Caudate nucleus (tissue), 63 donors: ENCODE measurements at places on chromosomes 1 and 21.
A peak's percentile ranks its signal among the peaks of the same experiment; 100 is the strongest.

DNA sequence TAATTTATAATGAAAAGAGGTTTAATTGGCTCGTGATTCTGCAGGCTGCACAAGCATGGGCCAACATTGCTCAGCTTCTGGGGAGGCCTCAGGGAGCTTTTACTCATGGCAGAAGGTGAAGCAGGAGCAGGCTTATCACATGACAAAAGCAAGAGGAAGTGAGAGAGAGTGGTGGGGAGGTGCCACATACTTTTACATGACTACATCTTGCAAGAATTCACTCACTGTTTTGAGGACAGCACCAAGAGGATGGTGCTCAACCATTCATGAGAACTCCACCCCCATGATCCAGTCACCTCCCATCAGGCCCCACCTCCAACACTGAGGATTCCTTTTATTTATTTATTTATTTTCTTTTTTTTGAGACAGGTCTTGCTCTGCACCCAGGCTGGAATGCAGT is 5.5 kb upstream of the PLEKHM2 start:
- no peak for DNase-seq

- DNase-seq, result no peak
Observed at GRCh38 chr1:215748431-215748830, 181.3 kb downstream of the KCTD3 start.

GRCh38 chr1:11550664-11551283 is 71.8 kb downstream of the DISP3 start:
- DNase-seq, result no peak

- no peak for DNase-seq
Observed at GRCh38 chr21:42080788-42081083, 9.6 kb downstream of the UMODL1 start.

DNA sequence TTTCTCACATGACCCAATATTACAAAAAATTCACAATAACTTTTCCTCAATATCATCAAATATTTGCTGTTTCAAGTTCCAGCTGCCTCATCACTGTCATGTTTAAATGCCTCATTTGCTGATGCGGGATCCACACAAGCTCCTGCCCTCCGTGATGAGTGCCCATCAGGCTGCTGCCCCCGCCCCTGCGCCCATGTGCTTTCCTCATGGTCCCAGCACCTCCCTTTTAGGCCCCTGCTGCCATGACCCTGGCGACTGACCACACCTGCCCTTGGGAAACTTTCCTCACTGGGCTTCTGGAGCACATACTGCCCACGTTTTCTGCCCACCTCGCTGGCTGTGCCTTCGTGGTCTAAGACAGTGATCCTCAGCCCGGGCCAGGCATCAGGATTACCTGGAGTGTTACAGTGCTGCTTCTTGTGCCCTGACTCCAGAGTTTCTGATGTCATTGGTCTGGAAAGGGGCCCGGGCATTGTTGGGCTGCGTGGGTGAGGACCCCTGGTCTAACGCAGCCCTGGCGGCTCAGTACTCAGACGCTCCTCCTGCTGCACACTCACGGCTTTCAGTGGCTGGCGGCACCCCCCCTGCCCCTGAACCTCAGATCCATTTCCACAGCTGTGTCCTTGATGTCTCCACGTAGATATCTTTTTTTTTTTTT is 20.5 kb downstream of the PLEKHM2 start:
- no peak for DNase-seq

- DNase-seq, result no peak
Observed at GRCh38 chr1:12554521-12555305, 63.3 kb downstream of the DHRS3 start.

GRCh38 chr1:6962478-6962995 is 177.3 kb downstream of the CAMTA1 start:
- DNase-seq, result no peak

GRCh38 chr21:25342816-25343215 is 264.5 kb downstream of the MRPL39 start:
- no peak for DNase-seq

DNA sequence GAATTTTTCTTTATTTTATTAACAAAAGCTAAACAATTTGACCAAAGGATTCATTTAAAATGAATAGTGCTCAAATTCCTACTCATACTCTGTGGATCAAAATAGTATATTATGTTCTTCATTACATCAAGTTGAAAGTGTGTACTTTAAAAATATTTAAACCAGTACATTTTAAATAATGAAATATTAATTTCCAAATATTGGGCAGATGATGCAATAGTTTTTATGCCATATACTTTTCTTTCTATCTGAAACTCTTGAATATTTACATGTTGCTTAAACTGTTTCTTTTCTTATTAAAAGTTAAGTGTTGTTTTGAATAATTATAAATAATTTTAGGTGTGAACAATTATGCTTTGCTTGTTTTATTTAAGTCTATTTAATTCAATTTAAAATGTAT is 144.7 kb upstream of the TMPRSS15 start:
- DNase-seq, result no peak

- DNase-seq, result no peak
Observed at GRCh38 chr1:236844499-236845271, 49.6 kb downstream of the MTR start.

DNA sequence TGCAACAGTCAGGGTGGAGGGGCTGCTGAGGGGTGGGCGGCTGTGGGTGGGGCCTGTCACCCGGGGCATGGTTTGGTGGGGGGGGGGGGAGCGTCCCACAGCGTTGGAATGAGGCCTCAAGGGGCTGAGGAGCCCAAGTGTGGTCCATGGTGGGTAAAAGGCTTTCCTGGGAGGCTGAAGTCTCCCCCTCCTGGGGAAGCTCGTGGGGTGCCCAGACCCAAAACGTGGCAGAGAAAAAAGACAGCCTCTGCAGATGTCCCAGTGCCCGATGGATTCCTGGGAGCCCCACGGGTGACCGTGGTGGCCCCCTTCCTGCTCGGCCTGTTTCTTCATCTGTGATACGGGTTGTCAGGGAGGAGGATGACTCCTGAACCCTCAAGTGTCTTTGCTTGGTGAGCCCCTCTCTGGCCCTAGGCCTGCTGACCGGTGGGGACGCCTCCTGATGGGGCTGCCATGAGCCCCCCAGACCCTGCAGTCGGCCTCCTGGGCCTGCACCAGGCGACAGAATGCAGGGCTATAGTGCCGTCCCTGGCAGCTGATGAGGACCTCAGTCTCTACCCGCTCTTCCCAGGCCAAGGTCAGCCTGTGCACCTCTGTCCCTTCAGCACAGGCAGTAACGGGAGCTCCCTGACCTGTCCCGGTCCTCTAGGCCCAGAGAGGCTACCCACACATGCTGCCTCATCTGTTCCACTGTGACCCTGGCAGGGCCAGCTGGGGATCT is 1.1 kb downstream of the OBSCN start:
- no peak for DNase-seq

GRCh38 chr1:194476872-194477271 is 1290.5 kb upstream of the B3GALT2 start:
- DNase-seq, result no peak

- DNase-seq, result no peak
Observed at GRCh38 chr21:37937668-37938067, 21.4 kb upstream of the KCNJ6 start.

- peak; percentile 9 for DNase-seq
Observed at GRCh38 chr1:78114034-78114956, 68.5 kb downstream of the GIPC2 start.

- no peak for DNase-seq
Observed at GRCh38 chr1:27589841-27590426, 14.0 kb downstream of the AHDC1 start.
